Uterine smooth muscle cell (primary cell): ENCODE measurements at places on chromosomes 5 and 9. TPM values are rescaled to one million over a fixed set of nuclear protein-coding genes. Genes with fewer than 3 reads are reported as not detected.

Gene PTGDS
- 1.2 and 40.7 TPM in 2 replicates for total RNA-seq

Gene INSL6
- not detected in 2 replicates for total RNA-seq

Gene LHX3
- under 0.01 TPM in 1 of 2 replicates, not detected in the other for total RNA-seq

Gene TRIM7
- total RNA-seq: 2.1 and 2.4 TPM in 2 replicates

Gene LCP2
- 0.25 TPM in 1 of 2 replicates, not detected in the other for total RNA-seq

Gene SMIM32
- not detected in 2 replicates for total RNA-seq

Gene MEGF10
- 0.12 and 0.22 TPM in 2 replicates for total RNA-seq

Gene LHX6
- under 0.01 TPM in 1 of 2 replicates, not detected in the other for total RNA-seq

Gene AMACR
- 10.4 and 17.0 TPM in 2 replicates for total RNA-seq

Gene ISCA1
- 15.5 and 17.5 TPM in 2 replicates for total RNA-seq

Gene FAT2
- total RNA-seq: under 0.01 TPM in 2 replicates

Gene FOXD4
- total RNA-seq: 0.62 TPM in 1 of 2 replicates, not detected in the other

Gene SLC1A1
- 15.7 and 21.1 TPM in 2 replicates for total RNA-seq

Gene SLC27A6
- total RNA-seq: 1.2 and 2.2 TPM in 2 replicates

Gene MARCOL
- not detected in 2 replicates for total RNA-seq

Gene PRDM9
- total RNA-seq: not detected in 2 replicates

Gene MAP1B
- total RNA-seq: 215 and 278 TPM in 2 replicates

Gene CHSY3
- total RNA-seq: 3.8 and 5.5 TPM in 2 replicates

Gene GM2A
- 12.9 and 27.4 TPM in 2 replicates for total RNA-seq

Gene DMGDH
- total RNA-seq: 1.1 and 3.6 TPM in 2 replicates

Gene IL9
- total RNA-seq: not detected in 2 replicates

Gene SLC22A4
- 1.1 and 3.0 TPM in 2 replicates for total RNA-seq

Gene IFNB1
- not detected in 2 replicates for total RNA-seq

Gene LCN9
- not detected in 2 replicates for total RNA-seq

Gene GLRA1
- total RNA-seq: not detected in 2 replicates

Gene MTMR12
- 25.0 and 26.0 TPM in 2 replicates for total RNA-seq

Gene STPG3
- not detected in 2 replicates for total RNA-seq

Gene TMEM252
- total RNA-seq: 0.12 TPM in 1 of 2 replicates, not detected in the other

Gene CCNG1
- 279 and 444 TPM in 2 replicates for total RNA-seq
